NCI-H1436 treated with DMSO at 0.1 percent for 48 hours (cell line): ENCODE measurements at places on chromosomes 4 and X.

- no peak for DNase-seq
These were observed 53.5 kb upstream of the SOD3 start for GRCh38 chr4:24741910-24742309.

DNA sequence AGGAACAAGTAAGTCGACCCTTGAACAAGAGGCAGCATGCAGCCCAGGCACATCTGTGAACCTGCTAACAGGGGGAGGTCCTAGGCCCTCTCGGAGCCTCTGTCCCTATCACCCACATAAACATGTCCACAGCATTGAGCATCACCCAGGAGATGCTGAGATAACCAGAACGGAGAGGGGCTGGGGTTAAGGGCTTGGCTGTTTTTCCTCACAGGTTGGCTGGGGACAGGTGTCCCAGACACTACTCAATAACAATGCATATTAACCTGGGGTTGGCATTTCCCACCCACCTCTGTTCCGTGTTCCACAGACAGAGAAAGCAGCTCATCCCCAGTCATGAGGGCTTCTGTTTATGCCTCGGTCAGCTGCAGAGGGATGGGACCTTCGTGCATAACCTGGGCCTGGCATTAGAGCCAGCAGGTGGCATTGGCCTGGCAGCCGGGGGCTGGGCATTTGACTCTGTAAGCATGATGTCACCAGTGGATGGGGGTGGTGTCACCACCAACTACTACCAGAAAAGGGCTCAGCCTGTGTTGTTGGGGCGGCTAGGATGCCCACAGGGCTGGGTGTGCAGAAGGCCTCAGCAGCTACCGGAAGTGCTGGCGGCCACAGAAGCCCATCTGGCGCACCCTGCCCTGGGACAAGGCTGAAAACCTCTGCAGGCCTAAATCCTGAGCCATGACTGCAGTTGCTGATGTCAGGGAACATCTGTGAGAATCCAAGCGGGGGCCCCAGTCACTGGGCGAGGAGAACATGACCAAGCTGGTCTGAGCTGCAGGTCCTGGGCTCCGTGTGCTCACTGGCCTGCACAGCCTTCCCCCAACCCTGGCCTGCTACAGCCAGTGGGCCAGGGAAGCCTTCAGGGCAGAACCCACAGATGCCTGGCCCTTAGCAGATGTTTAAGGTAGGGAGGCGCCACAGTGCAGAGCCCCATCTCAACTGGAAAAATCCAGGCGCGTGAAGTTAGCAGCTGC, 351.4 kb downstream of the NR3C2 start:
- DNase-seq, result no peak

GRCh38 chr4:159238631-159239030, 135.8 kb downstream of the RAPGEF2 start:
- no peak for DNase-seq

DNA sequence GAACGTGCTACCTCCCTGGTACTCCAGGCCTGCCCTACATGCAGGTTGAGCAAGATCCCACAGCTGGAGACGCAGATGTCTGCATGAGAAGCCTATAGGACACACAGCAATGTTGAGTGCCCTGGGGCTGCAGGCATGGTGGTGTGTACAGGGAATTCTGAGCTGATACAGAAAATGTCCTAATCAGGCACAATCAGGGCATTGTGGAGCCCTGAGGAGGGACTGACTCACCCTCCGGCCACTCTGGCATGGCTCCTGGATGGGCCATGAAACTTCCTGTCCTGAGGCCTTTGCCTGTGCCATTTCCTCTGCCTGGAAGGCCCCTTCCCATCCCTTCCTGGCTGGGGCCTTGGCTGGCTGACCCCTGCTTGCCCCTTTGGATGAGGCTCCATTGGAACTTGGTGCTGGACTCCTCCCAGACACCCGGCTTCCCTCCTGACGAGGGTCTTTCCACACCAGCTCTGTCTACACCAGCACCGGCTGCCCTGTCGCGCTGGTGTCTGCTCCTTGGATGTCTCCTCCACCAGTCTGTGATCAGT, 16.7 kb upstream of the AFAP1 start:
- DNase-seq, result no peak

GRCh38 chr4:10100734-10101216, 15.8 kb downstream of the WDR1 start:
- DNase-seq, result no peak

GRCh38 chr4:6929339-6929811, 19.7 kb downstream of the TBC1D14 start:
- no peak for DNase-seq

GRCh38 chr4:25857403-25857802, 5.4 kb downstream of the SEL1L3 start:
- no peak for DNase-seq

- no peak for DNase-seq
These were observed 9.0 kb upstream of the PRSS48 start for GRCh38 chr4:151267822-151268535.

- no peak for DNase-seq
These were observed 697 bp downstream of the CEP135 start for GRCh38 chr4:55949482-55949802.

- DNase-seq, result no peak
These were observed 23.8 kb downstream of the CENPC start for GRCh38 chr4:67521506-67521905.

DNA sequence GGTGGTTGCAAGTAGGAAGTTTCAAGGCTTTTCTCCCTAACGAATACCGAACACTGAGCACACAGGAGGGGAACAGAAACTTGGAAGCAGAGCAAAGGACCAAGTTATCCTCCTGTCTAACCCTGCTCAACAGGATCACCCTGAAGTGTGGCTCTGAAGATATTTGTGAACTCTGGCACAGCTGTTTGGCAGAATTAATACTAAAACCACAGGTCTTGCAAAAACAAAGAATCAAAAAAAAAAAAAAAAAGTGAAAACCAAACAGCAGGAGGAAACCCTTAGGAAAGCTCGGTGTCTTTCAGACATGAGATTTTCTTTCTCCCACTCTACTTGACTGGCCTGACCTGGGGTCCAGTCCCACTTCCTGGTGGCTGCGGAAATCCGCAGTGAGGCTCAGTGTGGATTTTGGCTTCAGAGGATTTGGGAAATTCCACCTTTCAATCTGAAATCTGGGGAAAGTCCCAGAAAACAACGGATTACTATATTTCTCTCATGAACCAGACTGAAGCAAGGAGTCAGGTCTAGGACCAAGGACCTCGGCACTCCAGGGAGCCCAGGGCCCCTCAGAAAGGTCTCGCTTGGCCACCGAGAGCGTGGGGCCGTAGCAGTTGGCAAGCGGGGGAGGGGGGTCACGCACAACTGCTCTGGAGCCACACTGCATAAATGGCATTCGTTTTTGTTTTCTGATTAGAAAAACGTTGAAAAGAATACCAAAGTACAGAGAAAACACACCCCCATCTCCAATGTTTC, 867 bp downstream of the TIFA start:
- no peak for DNase-seq

DNA sequence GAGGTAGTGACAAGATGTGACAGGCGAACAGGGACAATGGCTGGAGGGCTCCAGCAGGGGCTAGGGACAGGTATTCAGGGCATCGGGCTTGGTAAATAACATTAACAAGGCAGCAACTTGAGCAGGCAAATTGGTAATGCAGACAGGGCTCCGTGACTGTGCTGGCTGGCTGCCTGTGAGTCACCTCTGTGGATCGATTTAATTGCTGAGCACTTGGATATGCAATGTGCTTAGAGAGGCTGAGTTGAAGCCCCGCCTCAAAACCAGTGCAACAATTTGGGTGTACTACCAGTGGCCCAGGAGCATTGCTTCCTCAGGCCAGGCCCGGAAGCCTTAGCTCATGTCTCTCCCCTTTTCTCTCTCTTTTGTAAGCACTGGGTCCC, 19.5 kb downstream of the CNGA2 start:
- no peak for DNase-seq

- DNase-seq, result no peak
These were observed 12.0 kb downstream of the PDLIM5 start for GRCh38 chr4:94463771-94464170.

GRCh38 chrX:76407795-76408194, 19.7 kb upstream of the MAGEE1 start:
- no peak for DNase-seq

GRCh38 chrX:11555759-11556158, 110.0 kb downstream of the ARHGAP6 start:
- DNase-seq, result no peak

DNA sequence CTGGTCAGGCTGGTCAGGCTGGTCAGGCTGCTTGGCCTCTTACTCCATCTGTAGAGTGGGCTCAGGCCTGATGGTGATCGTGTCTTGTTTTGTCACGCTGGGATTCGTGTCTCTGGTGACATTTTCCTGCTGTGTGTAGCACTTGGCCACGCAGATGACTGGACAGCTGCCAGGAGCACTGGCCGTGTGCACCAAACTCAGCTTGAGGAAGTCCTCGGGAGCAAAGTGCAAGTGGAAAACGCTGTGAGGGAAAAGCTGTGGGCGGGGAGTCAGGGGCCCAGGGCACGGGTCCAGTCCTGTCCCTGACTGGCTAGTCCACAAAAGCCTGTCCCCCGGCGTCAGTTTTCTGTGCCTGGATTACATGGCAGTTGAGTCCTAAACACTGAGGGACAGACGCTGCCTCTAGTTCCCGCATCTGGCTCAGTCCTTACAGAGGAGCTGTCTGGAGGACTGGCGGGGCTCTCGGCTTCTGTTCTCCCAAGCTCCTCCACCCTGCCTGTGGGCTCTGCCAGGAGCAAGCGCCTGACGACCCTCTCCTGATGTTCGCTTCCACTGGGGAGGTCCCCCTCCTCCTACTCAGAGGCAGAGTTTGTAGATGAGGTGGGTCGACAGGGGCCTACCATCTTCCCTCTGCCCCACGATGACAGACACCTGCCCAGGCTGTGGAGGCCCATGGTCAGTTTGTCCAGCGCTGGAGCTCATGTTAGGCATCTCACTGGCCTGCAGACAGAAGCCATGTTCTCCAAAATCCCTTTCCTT, 35.9 kb upstream of the GRPEL1 start:
- DNase-seq, result no peak

- no peak for DNase-seq
These were observed 366.0 kb upstream of the FGF13 start for GRCh38 chrX:139077281-139078250.

DNA sequence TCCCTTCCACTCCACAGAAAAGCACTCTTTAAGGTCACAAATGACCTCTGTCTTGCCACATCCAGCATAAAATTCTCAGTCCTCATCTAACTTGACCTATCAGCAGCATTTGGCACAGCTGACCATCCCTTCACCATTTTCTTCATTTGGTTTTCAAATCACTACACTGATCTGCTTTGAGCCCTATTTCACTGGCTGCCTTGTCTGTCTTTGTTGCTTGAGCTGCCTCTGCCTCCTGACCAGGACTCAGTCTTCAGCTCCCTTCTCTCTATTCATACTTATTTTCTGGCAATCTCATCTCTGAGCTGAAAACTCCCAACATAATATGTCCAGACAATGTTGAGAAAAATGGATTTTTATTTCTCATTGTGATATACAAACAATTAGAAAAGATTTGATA, 27.7 kb upstream of the PDE5A start:
- no peak for DNase-seq

DNA sequence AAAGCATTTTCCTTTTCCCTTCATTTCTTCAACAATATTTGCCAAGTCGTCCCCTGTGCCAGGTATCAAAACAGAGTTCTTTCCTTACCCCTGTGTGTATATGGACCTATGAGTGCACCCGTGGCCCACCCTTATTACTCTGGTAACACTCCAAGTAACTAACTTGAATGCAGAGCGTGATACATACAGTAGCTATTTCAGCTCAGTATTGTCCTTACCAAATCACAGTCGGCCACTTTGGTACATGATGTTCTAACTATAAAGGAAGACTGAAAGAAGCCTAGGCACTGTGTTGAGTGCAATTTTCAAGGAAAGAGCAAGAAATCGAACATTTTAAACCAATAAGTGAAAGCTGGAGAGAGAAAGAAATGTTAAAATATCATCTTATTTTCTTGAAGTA, 88.4 kb downstream of the ARX start:
- DNase-seq, result no peak

DNA sequence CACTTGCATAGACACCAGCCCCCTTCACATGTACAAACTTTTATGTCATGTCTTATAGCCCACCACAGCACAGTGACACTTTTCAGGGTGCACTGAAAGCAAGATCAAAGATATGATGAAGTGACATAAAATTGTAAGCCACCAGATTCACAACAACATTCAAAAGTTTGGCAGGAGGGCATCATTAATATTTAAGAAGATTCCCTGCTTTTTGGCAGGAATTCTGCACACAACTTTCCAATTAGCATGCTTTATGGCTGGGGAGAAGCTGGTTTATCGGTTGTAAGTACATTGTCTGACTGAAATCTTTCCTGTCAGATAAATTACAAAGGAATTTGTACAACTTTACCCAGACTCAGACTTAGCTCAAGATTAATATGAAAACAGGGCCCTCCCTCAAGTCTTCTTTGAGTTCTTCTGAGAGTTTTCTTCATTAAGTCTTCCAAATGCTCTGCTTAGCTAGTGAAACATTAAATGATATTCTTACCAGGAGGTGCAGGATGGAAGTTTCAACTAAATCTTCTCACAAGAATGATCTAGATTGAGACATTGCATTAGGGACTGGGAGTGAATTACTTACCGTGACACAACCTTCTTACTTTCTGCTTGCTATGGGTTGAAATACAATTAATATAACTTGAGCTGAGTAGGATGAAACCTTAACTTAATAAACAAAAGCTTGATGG, 523.8 kb downstream of the PPARGC1A start:
- DNase-seq, result no peak

DNA sequence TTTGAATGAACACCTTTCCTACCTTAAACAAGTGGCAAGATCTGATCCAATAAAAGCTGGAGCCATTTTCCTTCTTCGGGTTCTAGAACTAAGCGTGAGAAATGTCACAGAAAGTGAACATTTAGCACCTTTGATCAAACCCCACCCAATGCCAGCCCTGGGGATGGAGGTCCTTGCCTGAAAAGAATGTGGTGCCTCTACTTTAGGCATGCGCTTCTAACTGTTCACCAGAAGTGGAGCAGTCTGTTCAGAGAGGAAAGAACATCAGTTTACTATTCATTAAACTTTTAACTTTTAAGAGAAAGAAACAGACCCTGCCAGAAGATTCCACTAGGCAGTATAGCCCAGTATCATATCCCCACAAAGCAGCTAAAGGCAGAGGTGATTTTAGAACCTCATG, 75.9 kb downstream of the INTS12 start:
- no peak for DNase-seq

DNA sequence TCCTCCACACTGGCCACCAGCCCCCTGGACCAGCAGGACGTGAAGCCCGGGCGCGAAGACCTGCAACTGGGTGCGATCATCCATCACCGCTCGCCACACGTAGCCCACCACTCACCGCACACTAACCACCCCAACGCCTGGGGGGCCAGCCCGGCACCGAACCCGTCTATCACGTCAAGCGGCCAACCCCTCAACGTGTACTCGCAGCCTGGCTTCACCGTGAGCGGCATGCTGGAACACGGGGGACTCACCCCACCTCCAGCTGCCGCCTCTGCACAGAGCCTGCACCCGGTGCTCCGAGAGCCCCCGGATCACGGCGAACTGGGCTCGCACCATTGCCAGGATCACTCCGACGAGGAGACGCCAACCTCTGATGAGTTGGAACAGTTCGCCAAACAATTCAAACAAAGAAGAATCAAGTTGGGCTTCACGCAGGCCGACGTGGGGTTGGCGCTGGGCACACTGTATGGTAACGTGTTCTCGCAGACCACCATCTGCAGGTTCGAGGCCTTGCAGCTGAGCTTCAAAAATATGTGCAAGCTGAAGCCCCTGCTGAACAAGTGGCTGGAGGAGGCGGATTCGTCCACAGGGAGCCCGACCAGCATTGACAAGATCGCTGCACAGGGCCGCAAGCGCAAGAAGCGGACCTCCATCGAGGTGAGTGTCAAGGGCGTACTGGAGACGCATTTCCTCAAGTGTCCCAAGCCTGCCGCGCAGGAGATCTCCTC, 600 bp downstream of the POU3F4 start:
- no peak for DNase-seq

GRCh38 chr4:6074758-6075157, 56.5 kb upstream of the C4orf50 start:
- no peak for DNase-seq
